ENCODE measurements at places on chromosomes 6 and 20.

DNA sequence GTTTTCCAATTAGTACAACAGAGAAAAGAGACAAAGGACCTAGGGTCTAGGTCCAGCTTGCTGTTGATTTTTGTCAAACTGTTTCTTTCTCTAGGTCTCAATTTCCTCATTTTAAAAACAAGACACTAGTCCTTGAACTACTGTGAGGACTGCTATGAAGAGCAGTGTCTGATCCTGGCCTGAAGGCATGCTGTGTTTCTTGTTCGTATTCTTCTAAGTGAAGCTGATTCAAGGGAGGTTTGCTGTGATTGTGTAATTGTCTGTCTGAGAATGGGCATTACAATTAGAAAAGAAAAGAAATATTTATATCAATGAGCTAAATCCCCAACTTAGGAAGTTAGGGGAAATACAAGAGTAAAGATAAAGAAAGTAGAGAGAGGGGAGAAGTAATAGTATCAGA is 228.2 kb upstream of the SUPT3H start:
- DNase-seq, result no peak

DNA sequence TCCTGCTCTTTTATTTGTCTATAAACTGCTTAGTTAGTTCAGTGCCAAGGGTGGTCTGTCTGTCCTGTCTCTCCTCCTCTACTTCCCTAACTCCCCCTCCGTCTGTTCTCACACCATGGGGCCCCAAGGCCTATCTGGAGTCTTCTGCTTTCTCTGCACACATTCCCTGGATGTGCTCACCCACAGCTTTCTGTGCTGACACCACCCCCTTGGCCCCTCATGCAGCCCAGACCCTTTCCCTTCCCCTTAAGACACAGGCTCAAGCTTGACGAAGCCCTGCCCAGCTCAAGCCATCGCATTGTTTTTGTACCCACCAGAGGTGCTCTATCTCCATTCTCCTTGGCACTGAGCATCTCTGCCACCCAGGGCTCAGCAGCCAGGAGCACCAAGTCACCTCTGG is 78.1 kb upstream of the NNAT start:
- no peak for DNase-seq

DNA sequence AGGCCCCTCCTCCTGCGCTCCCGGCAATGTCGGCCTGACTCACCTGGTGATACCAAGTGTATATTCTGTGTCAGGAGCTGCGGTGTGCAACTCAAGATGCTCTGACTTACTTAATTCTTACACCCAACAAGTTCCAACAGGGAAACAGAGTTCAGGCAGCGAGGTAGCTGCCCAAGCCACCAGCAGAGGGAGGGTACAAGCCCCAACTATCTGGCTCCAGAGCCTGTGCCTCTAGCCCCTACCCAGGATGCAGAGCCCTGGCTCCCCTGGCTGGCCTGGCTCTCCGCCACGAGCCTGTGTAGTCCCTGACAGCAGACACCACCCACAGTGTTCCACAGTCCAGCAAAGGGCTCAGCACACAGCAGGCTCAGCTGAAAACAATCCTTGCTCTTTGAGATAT is 34.9 kb downstream of the C20orf203 start:
- DNase-seq, result no peak

DNA sequence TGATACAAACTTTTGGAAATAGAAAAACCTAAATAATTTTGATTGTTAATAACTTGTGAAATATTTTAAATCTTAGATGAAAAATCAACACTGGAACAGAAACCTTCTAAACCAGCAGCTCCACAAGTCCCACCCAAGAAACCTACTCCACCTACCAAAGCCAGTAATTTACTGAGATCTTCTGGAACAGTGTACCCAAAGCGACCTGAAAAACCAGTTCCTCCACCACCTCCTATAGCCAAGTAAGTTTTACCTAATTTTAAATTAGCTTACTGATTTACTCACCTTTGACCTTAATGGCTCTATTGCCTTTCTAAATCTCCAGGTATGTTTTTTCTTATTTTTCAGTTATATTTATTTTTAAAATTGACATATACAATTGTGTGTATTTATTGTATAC is 102.6 kb upstream of the ADGRF4 start:
- no peak for DNase-seq

GRCh38 chr20:31894980-31895675 is 24.7 kb downstream of the TTLL9 start:
- DNase-seq, result peak; percentile 69

DNA sequence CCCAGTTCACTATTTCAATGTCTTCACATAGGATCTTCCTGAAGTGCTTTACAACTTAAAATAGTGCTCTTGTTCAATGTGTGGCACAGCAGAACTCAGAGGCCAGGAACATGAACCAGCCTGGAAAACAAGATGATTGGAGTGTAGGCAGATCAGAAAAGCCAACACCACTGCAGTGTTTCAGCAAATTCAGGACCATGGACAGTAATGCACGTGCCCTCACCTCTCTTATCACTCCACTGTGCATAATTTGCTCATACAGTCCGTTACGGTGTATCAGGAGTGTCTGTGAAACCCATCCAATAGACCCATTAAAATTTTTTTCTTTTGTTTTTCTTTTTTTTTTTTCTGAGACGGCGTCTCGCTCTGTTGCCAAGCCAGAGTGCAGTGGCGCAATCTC is 27.6 kb upstream of the HACE1 start:
- no peak for DNase-seq

DNA sequence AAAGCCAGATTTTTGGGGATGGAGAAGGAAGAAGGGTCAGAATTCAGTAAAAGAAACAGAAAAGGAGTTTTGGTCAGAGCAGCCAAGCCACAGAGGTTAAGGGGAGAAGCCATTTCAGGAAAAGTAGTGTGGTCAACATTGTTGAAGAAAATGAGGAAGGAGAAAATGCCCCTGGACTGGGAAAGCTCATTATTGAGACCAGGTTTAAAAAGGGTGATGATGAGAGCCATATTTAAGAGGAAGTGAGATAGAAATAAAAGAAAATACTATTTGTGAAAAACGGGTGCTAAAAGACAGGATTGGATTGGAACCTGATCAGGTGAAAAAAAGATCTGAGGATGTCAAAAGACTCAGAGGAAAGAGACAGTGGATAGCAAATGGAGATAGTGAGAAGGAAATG is 75.8 kb downstream of the CEP162 start:
- no peak for DNase-seq

- no peak for DNase-seq
Measured at GRCh38 chr6:52994031-52994838, 849 bp downstream of the GSTA4 start.

GRCh38 chr6:85498596-85499258 is 48.8 kb downstream of the NT5E start:
- no peak for DNase-seq

DNA sequence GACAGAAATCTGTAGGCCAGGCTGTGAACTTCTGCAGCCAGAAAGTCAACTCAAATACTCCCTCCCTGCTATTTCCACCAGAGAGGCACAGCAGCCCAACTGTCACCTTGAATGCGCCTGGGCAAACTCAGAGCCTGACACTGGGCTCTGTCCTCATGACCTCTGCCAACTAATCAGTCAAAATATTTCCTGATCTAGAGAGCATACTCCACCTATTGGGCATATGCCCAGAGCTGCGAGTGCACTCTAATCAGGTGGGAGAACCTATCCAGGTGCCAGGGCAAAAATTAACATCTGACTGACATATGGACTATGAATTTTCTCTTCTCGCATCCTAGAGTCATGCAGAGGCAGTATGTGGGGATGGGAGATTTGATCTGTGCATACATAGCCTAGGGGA is 406.3 kb upstream of the RUNX2 start:
- no peak for DNase-seq

- DNase-seq, result no peak
Measured at GRCh38 chr6:126643352-126643751, 303.4 kb downstream of the CENPW start.

DNA sequence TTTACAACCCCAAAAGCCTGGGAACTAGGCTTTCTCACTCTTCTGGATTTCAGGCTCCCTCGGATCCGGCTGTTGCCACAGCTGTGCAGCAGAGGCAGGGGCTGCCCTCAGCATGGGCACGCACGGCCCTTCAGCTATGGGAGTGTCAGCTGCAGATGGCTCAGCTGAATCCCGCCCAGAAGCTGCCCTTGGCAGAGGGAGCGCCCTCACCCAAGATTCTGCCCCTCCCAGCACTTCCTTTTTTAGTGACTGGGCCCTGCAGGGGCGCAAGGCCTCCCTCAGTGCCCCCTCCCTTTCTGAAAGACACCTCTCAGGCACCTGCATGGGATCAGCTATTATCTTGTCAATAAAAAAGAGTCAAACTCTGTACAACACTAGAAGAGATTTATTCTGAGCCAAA is 67.9 kb upstream of the THBS2 start:
- DNase-seq, result no peak

GRCh38 chr6:82111114-82111513 is 136.4 kb downstream of the IBTK start:
- DNase-seq, result no peak
